ENCODE measurements at places on chromosomes 5 and 9.

GRCh38 chr5:132364319-132364718, 5.2 kb upstream of the SLC22A5 start:
- DNase-seq: no peak

DNA sequence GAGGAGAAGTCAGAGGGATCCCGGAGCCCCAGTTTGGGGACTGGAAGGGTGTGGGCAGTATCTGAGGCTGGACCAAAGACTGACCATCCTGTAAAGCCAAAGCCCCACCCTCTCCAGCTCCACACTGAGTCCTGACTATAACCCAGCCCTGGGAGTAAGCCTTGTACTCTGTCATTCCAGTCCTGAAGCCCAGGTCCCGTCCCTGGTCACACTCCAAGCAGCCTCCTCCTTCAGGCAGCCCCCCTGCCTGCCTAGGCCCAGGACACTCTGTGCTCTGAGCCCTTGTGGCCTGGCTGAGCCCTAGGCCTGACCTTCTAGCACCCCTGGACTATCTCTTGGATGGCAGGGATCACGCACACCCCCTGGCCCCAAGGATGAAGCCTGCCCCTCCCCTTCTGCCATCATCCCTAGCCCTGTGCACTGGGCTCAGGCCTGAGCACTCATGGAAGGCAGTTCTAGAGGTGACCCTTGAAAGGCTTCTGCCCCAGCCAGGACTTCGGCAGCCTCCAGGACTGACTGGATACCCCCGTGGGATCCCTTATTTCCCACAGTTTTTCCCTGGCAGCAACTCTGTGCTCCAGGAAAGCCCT, 28.0 kb upstream of the ENHO start:
- no peak for DNase-seq

DNA sequence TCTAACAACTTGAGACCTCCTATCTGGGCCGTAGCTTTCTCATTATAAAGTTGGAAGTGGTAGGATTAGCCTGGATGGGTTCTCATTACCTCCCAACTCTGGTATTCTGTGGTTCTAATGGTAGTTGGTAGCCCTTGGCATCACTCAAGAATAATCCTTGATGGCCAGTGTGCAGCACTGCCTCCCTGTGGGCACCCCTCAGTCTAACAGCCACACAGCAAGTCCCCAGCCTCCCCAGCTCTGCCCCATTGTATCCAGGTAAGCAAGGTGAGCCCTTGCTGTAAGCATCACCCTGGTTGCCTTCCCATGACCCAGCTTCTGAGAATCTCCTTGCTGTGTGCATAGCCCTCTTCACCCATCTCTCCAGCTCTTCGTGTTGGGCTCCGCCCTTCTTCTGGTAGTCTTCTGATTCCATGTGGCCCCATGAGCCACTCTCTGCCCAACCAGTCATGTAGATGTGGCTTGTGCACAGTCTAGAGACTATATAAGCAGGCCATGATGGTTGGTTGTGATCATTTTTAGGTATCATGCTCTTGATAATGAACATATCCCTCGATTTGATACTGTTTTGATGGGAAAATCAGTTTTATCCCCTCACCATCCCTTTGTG, 57.6 kb upstream of the GRHPR start:
- no peak for DNase-seq

- DNase-seq: no peak
These were observed 153.6 kb downstream of the DRD1 start for GRCh38 chr5:175290379-175290778.

- peak; percentile 62 for DNase-seq
These were observed 18.2 kb downstream of the S100Z start for GRCh38 chr5:76867827-76868693.

GRCh38 chr5:39437467-39437866, 12.7 kb upstream of the DAB2 start:
- DNase-seq: peak; percentile 24

DNA sequence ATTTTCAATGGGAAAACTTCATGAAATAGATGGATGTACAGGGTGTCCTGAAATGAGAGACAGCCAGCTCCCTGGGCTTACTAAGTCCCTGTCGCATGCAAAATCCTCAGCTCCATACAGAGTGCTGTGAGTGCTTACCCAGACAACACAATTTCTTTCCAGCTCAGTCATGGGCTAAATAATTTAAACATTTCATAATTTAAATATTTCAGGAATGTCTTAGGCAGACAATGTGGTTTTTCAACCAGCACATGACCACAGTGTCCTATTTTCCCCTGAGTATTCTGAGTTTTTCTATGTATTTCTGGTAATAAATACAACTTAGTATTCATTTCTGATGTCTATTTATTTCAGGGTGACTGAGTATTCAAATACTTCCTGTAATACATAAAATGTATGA, 188.5 kb upstream of the SNX2 start:
- DNase-seq: no peak

All from CD8-positive, alpha-beta T cell (primary cell).